AG04450 (cell line): ENCODE measurements at places on chromosomes 2 and 18. TPM values are rescaled to one million over a fixed set of nuclear protein-coding genes. Genes with fewer than 3 reads are reported as not detected.

C2orf74 gene
- 15.3 and 21.7 TPM in 2 replicates for polyA plus RNA-seq

STAT4 gene
- 0.88 and 1.3 TPM in 2 replicates for polyA plus RNA-seq

UGT1A4 gene
- not detected in 2 replicates for polyA plus RNA-seq

DNA sequence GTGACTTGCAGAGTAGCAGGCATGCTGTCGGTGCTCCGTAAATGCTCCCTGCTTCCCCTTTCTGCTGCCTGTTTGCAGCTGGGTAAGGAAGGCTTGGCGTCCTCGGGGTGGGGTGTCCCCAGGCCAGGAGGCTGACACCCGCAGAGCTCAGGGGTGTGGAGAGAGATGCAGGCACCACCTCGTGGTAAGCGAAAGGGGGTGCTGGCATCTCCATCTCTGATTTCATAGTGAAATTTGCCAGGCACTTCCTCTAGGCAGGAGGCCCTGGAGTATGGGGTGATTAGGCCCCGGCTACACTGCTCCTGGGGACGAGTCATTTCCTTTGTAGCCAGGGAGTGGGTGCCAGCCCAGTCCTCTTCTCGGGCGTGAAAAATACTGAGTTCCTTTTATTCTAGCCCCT lies 160.4 kb downstream of the KLHL29 start:
- no peak for DNase-seq

GRCh38 chr2:59779571-59779970 lies 773.9 kb downstream of the BCL11A start:
- DNase-seq = no peak

DNA sequence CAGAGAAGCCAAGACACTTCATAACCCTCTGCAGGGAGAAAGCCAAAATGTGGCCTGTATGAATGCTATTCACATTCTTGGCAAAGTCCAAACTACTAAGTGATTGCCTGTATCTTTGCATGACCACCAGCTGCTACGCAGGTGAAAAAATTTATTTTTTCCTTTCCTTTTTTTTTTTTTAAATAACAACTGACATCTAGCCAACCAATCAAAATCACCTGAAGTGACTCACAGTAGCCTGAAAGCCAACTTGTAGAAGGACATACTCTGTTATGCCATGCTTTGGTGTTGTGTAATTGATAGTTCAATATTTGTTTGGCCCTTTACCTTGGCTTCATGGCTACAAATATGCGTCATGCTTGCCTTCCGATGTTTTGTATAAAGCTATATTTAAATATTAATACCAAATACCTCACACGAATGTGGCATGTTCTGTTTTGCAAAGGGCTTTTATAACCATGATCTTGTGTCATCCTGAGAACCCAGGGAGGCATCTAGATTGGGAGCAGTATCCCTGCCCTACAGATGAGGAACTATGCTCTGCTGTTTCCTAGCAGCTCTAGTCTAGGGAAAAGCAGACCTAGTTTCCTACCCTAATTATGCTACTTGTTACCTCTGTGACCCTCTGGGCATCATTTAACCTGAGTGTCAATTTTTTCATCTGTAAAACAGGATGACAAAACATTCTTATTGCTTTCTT lies 102.1 kb downstream of the MYOM1 start:
- no peak for DNase-seq

DNA sequence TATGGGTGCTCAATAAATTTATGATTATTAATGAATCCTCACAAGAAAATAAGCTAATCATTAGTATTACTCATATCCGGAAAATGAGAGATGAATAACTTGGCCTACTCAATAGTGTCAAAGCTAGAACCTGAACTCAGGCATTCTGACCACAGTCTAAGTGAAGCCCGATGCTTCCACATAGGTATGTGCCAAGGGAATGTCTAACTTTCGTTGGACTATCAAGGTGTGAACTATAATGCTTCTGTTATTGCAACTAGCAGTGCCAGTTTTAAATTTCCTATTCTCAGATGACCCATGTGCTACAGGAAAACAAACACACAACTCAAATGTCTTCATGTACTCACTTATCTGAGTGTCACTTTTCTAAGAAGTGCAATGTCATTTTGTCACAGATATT lies 1.8 kb downstream of the BARD1 start:
- DNase-seq = no peak

DNA sequence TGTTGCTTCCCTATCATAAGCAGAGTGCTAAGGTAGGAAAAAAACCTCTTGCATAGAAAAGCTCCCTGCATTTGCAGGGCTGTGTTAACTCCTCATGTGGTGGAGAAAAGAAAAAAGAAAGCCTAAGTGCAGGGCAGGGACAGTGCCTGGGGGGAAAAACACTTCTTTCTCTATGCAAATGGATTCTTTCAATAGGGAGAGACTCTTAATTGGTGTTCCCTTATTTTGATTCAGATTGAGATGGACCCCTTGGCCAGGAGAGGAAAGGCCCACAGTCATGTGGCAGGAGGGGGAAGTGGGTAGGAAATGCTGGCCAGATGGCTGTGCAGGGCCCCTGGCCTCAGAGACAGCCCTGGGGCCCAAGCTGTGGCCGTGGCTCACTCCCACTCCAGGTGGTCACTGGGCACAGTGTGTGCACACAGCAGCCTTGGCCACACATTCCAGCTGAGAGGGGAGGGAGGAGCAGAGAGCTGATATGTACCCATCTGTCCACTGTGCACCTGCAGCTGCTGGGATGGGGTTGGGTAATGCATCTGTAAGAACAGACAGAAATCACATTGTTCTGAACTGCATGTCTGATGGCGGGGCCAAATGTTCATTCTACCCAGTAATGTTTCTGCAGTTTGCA lies 410.4 kb downstream of the DSC3 start:
- no peak for DNase-seq

DNA sequence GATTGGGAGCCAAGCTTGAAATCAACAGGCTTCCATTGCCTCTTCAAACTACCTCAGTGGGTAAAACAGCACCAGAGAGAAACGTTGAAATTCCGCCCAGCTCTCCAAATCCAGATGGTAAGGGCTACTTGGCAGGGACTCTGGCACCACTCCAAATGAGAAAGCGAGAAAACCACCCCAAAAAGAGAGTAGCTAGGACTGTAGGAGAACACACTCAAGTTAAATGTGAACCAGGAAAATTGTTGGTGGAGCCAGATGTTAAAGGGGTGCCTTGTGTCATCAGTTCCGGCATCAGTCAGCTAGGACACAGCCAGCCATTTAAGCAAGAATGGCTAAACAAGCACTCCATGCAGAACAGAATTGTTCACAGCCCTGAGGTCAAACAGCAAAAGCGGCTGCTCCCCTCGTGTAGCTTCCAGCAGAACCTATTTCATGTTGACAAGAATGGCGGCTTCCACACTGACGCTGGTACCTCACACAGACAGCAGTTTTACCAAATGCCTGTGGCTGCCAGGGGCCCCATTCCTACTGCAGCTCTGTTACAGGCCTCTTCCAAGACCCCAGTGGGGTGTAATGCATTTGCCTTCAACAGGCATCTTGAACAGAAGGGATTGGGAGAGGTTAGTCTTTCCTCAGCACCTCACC lies 167.3 kb downstream of the ASXL3 start:
- no peak for DNase-seq

GRCh38 chr2:21552981-21553380 lies 429.2 kb downstream of the TDRD15 start:
- no peak for DNase-seq

DNA sequence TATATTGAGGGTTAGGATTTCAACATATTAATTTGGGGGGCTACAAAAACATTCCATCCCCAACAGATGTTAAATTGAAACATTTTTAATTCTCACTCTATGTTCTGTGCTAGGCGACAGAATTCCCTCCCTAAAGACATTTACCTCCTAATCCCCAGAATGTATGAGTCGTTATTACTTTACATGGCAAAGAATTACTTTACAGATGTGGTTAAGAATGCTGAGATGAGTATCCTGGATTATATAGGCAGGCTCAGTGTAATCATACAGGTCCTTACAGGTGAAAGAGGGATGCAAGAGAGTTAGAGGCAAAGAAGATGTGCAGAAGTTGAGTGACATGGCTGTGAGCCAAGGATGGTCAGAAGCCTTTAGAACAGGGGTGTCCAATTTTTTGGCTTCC lies 974.1 kb upstream of the ACVR2A start:
- DNase-seq = no peak

- no peak for DNase-seq
Measured at GRCh38 chr18:48165111-48165866, 234.8 kb upstream of the SMAD2 start.

DNA sequence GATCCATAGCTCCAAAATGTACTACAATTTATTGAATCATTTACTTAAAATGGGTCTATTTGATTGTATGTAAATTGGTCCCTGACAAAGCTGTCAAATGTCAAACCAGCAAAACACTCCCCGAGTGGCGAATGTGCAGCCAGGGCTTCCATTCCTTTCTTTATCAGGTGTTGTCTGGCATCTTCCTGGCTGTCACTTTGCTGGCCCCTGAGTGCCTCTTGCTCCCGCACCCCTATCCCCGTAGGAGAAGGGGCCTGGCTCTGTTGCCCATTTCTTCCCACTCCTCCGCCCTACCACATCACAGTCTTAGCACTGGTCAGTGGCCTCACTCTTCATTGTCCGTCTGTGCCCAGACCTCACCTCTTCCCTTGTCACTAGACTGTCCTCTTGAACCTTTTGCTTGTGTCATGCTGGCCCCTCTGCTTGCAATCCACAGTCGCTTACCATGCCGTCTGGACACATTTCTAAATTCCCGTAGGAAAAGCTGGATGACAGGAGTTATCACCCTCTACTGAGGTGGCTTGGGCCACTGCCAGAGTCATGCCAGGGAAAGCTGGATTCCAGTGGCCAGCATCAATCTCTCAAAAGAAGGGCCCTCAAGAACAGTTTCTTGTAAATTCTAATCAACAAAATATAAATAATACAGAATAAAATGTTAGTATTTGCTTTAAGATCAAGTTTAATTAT lies 15.4 kb downstream of the UBE2F start:
- no peak for DNase-seq

- no peak for DNase-seq
Measured at GRCh38 chr2:54479424-54479823, 23.3 kb downstream of the SPTBN1 start.
